CD4-positive, alpha-beta T cell treated with Interleukin-17A for 1 hour (primary cell): ENCODE measurements at places on chromosomes 4 and X.

GRCh38 chr4:185965426-185966384 is 103.3 kb upstream of the TLR3 start:
- DNase-seq, result no peak

DNA sequence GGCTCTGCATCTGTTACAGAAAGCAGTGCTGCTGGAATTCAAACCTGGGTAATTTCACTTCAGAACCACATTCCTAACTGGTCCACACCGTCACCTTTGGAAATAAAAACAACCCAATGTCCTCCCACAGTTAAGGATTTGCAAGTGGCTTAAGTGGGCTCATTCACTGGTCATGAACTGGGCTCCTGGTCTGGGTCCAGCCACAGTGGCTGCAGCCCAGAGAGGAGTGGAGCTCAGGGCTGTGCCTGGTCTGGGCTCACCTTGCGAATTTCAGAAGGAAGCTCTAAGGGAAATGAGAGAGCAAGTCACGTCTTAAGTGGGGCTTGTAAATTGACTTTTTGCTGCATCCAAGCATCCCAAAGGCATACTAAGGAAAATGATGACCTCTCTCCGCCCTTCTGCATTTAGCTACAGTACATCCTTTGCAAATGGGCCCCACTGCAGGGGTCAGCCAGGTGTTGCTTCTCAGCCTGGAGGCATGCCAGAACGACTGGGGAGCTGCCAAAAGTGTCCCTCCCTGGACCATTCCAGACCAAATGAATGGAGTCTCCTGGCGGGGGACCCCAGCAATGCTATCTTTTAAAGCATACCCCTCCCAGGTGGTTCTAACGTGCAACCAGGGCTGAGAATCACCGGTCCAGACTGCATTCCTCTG is 25.6 kb upstream of the CRMP1 start:
- DNase-seq, result no peak

GRCh38 chrX:40521868-40522450 is 58.8 kb upstream of the ATP6AP2 start:
- DNase-seq, result no peak

DNA sequence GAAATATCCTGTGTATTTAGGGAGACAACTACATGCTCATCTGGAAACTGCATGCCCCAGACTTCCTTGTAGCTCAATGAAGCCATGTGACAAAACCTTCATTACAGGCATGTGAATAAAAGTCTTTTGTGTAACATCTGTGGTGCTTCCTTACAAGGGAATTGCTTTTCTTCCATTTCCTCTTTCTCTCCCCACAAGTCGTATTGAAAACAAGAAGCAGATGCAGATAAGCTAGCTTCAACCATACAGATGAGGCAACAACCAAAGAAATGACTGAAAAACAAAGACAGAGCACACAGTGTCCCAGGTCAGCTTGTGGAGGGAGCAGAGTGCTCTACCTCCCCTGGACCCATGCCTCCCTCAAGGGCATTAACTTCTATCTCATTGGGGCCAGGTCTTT is 115.8 kb upstream of the INPP4B start:
- no peak for DNase-seq

GRCh38 chrX:56764153-56764974 is 35.3 kb downstream of the NBDY start:
- peak; percentile 87 for DNase-seq

DNA sequence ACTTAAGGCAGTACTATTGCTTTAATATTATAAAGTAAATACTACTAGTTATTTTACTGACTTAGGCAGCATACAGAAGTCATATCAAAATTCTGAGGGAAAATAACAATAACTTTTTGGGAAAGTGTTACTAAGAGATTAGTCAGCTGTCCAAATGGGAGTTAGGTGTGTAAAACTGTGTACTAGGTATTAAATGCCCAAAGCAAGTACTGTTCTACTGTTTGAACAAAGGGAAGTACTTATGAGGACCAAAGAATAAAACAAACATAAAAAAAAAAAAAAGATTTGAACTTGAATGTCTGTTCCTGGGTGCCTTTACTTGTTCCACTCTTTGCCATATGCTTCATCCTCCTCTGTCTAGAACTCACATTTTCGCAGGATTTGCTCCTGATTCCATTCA is 174.4 kb downstream of the MSL3 start:
- no peak for DNase-seq
